ENCODE measurements at places on chromosomes 1 and 21.

DNA sequence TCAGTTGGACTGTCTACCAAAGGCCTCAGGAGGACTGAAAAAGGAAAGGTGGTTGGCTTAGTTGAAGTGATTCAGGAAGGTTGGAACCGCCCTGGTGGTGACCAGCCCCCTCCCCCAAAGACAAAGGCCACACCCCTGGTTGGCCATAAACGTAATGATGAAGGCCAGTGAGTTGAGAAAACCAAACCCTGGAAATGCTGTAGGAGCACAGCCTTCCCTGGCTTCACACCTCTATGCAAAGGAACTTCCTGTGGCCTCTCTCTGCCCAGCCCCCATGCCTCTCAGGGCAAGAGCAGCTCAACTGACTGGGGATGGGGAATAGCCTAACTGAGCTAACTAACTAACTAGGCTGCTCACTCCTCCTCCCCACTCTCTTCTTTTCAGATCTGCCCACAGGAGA lies 90.4 kb downstream of the NPHP4 start:
- DNase-seq = no peak

DNA sequence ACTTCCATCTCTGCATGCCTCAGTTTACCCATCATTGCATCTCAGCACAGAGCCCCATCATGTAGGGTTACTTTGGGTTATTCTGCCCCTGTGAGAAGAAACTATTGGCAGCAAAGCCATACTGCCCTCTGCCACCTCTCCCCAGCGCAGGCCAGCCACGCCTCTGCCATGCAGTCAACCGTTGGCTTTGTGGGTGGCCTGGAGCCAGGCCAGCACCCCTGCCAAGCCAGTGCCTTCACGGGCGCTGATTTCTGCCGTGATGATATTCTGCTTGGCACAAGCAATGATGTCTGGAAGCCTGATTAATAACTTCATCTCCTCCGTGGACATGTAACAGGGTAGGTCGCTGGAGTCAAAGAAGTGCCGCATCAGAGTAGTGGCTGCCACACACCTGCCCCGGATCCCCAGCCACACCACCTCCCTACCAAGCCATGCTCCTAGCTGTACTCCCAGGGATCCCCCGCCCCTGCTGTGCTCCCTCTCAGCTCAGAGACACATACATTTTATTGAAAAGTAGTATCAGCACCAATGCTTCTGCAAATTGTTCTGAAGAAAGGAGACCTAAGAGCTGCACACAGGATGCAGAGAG lies 15.0 kb upstream of the CEP85 start:
- no peak for DNase-seq

DNA sequence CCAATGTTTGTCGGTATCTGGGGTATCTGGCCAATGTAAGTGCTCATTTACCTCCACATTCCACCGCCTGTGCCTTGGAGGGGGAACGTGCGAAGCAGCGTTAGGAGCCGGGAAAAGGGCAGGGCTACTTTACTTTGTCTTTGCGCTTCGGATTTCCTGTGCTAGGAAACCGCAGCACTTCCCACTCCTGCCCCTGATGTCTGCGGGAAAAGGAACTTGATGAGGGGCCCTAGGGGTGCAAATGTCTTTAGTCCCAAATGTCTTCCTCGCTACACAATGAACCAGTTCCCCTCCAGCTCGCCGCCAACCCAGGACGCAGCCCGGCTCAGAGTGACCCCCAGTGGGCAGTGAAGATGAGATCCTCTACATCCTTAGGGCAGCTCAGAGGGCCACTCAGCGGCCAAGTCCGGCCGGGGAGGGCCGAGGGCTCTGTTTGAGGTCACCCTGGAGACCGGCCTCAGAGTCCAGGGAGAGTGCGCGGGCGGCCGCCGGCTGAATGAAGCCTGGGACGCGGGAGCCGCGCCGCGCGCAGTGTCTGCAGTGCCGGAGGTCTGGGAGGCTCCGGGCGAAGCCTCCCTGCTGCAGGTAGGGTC lies at the start of gene DYNLT5:
DYNLT5 (plus strand) TSS at position 460 of the 593 bp plus-strand sequence. CDS start 2,200 bp downstream, outside the sequence.
- no peak for DNase-seq

GRCh38 chr1:204503122-204503912 lies 8.7 kb upstream of the PIK3C2B start:
- peak; percentile 50 for DNase-seq

GRCh38 chr1:201149400-201149799 lies 4.9 kb downstream of the TMEM9 start:
- no peak for DNase-seq

DNA sequence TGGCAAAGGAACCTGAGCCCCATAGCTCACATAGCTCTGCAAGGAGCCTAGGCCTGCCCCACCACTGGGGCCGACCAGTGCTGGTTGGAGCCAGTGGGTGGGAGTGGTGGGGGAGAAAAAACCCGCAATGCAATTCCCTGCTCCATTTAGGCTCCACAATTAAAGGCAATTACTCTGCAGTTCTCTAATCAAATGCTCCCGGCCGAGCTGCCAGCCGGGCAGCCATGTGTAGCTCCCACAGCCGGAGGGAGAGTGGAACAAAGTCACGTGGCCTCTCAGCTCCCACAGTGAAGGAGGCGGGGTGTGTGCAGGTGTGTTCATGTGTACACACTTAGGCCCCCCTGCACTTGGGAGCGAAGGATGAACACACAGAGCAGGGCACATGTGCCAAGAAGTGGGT lies 81.6 kb downstream of the KIRREL1 start:
- no peak for DNase-seq

Data from NCI-H2171 (cell line).